ENCODE measurements at places on chromosomes 1 and 21.

DNA sequence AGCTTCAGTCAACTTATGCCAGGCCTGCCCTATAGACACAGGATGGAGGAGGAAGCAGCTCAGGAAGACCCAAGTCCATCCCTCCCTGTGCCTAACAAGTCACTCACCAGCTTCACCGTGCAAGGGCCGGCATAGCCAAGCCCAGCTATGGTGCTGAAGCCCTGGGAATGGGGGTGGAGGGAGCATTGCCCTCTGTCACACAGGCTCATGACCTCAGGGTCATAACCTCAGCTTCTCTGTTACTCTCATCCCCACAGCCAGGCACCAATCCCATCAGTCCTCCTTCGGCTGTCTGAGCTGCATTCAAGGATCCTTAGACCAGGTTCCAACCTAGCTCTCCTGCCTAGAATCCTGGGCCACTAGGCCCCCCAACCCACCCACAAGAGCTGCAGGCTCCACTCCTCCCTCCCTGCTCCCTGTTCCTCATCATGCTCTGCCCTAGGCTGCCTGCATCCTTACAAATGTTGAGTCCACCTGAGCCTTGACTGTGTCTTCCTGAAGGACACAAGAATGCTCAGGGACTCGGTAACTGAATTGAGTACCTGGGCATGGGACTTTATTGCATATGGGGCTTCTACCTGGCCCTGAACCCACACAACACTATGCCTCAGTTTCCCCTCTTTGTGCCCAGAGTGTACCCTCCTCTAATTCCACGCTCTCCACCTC is 1.7 kb downstream of the CD244 start:
- DNase-seq, result no peak

- no peak for DNase-seq
Measured at GRCh38 chr1:61640531-61641530, 84.1 kb downstream of the TM2D1 start.

DNA sequence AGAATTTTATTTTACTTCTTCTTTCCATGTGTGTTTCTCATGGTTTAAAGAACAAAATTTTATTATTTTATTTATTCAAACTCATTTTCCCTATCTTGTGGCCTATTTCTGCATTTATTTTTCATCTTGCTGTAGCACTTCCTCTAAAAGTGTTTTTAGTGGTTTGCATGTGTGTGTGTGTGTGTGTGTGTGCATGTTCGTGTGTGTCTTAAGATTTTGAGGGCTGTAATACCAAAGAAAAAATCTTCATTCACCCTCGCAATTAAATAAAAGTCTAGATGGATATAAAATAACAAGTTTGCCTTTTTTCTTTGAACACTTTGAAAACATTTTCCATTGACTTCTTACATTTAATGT is 24.6 kb upstream of the FCRL3 start:
- no peak for DNase-seq

GRCh38 chr1:71428029-71428428 is 347.2 kb upstream of the ZRANB2 start:
- no peak for DNase-seq

GRCh38 chr1:97245682-97246081 is 524.1 kb downstream of the PTBP2 start:
- no peak for DNase-seq

Data from stimulated activated naive CD4-positive, alpha-beta T cell (primary cell).